ENCODE measurements at places on chromosomes 3 and 15.

GRCh38 chr3:167736264-167736787 is 805 bp downstream of the SERPINI1 start:
- DNase-seq: no peak
- H3K27me3 ChIP-seq: no peaks in the 10 kb centered on the region
- H3K27ac ChIP-seq: no peak overlapping the region
- peak overlapping the region; percentile 80 for H3K4me3 ChIP-seq

- no peaks in the 10 kb centered on the region for H3K27me3 ChIP-seq
- H3K27ac ChIP-seq: no peak overlapping the region
- no peak overlapping the region for H3K4me3 ChIP-seq
Measured at GRCh38 chr15:67018026-67018425, 47.4 kb upstream of the SMAD3 start.

DNA sequence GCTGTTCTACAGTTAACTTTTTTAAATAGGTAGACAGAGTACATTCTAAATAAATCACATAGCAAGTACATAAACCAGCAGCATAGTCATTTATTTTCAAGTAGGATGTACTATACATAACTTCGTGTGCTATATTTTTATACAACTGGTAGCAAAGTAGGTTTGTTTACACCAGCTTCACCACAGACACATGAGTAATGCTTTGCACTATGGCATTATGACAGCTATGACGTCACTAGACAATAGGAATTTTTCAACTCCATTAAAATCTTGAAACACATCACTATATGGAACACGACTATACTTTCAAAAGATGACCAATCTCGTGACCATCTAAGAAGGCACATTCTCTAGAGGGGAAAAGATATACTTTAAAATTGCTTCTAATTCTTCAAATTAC is 3.5 kb downstream of the TEX55 start:
- H3K4me1 ChIP-seq: no peaks in the 10 kb centered on the region
- no peaks in the 10 kb centered on the region for H3K27me3 ChIP-seq
- no peak overlapping the region for H3K4me3 ChIP-seq
- peak; percentile 1 for DNase-seq
- no peak overlapping the region for H3K27ac ChIP-seq

DNA sequence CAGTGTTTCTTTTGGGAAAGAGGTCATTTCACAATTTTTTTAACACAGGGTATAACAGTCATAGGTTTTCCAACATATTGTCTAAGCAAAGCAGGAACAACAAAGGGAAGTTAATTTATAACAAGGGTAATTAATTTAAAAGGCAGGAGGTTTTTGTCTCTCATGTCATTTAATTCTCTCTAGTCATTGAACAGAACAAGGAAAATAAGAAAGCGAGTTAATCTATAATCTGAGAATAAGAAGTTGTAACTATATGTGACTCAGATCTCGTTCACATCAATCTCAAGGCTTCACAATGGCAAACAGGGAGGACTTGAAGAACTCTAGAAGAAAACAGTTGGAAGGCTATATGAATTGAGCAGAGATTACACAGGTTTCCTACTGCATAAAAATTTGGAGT is 579.8 kb upstream of the CCDC54 start:
- no peak overlapping the region for H3K4me3 ChIP-seq
- no peaks in the 10 kb centered on the region for H3K4me1 ChIP-seq
- H3K36me3 ChIP-seq: no peaks in the 10 kb centered on the region

- H3K4me3 ChIP-seq: no peak overlapping the region
- DNase-seq: no peak
- no peaks in the 10 kb centered on the region for H3K4me1 ChIP-seq
- H3K27me3 ChIP-seq: no peaks in the 10 kb centered on the region
- no peaks in the 10 kb centered on the region for H3K36me3 ChIP-seq
Measured at GRCh38 chr15:49589030-49589429, 31.6 kb downstream of the FAM227B start.

Measured in CD4-positive, alpha-beta T cell (primary cell).